Esophagus squamous epithelium (tissue), 5 donors: ENCODE measurements at places on chromosomes 1 and 21.

DNA sequence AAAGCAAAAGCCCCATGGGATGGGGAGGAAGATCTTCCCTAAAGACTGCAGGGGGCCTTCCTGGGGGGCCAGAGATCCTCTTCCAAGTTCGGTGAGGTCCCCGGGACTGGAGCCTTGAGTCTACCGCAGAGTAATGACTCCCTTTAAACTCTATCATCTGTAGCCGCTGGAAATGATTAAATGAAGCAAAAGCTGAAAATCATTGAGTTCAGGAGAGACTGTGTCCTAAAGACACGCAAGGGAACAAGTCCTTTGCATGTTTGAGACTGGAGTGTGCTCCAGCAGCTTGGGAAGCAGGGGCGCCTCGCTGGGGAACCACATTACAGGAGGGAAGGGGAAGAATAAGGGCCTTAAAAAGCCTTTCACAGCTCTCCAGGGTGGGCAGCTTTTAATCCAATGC lies 70.2 kb downstream of the WDR4 start:
- DNase-seq: no peak

DNA sequence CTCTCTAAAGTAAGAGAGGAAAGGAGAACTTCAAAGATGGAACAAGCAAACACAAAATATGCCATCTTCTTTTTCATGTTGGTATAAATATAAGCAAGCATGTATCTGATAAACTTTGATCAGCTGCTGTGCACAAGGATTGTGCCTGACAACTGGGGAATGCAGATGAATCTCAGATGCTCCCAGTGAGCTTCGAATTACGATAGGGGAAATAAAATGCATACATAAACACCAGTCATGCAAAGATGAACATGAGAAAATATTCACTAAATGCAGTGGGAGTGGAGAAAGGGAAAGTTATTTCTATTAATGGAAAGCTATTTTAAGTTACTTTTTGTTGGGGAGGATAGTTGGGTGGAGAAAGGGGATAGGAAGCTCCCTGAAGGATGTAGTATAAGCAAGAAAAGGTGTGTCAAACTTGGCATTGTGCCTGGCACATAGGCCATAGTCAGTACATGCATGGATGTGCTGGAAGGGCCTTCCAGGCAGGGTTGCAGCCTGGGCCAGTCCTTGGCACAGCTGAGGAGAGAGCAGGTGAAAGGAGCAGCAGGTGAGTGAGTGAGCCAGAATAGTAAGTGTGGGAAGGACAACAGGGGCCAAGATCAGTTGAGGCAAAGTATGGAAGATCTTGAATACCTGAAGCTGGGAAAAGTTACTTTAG lies 57.8 kb upstream of the PGD start:
- no peak for DNase-seq

GRCh38 chr1:4172644-4173599 lies 272.9 kb upstream of the C1orf174 start:
- DNase-seq: no peak

DNA sequence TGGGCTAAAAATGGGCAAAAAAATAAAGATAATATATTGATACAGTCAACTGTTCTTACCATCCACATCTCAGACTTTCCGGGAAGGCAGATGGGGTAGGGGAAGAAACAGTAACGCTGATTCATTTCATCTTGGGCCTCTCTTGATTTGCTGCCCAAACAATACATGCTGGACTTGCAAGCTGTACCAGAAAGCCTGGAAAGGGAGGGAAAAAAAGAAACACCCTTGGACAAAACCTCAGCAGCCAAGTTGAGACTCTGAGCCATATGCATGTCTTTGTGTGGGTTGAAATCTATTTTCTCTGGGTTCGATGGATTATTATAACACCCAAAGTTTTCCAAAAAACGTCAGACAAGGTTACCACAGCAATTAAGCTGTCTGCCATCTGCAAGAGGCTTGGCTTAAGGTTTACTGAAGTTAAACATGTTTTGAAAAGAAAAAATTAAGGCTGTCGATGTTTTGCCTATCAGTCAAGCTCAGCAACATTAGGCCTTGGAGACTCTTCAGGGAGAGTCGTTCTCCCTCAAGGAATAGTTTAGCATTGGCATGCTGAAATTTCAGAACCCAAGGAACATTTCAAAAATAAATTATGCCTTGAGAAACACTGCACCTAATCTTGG lies 71.2 kb downstream of the PSMG1 start:
- DNase-seq: no peak

- DNase-seq: no peak
Observed at GRCh38 chr1:200415227-200415626, 5.4 kb upstream of the ZNF281 start.

- DNase-seq: no peak
Observed at GRCh38 chr1:230262867-230263567, 163.1 kb downstream of the PGBD5 start.

DNA sequence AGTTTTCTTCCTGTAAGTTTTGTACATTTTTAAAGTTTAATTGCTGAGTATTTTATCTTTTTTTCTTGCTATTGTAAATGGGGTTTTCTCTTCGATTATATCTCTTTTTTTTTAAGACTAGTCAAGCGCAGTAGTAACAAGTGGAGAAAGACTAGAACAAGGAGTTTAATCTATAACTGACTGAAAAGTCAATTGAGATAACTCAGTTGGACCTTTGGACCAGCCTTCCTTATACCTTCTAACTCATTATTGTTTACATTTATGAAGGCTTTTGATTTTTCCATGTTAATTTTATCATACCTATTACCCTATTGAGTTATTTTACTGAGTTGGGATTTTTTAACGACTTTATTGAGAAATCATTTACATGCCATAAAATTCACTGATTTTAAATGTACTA lies 81.2 kb downstream of the SMYD3 start:
- DNase-seq: no peak

DNA sequence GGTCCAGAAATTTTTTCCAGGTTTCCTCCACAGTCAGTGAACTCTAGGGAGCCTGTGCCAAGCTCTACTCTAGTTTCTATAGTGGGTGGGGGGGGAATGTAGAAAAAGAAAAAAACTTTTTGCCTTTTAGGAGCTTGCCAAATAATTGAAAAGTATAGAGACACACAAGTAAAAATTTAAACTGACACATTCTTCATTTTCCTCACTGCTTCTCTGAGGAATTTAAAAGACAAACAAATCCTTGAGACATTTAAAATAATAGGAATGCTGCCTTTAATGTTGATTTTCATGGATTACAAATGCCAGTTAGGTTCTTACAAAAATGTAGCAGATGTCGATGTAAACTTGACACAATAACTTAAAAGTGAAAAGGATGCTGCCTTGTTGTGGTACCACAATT lies 241.9 kb downstream of the DNM3 start:
- DNase-seq: no peak
